Cardiac atrium fibroblast (primary cell): ENCODE measurements at places on chromosomes 13 and 19. TPM values are rescaled to one million over a fixed set of nuclear protein-coding genes. Genes with fewer than 3 reads are reported as not detected.

TGDS gene
- 11.0 and 15.3 TPM in 2 replicates for total RNA-seq

ZNF726 gene
- 0.54 and 2.4 TPM in 2 replicates for total RNA-seq

STOML3 gene
- not detected in 2 replicates for total RNA-seq

ZNF625 gene
- 6.8 and 9.7 TPM in 2 replicates for total RNA-seq

THSD8 gene
- not detected in 2 replicates for total RNA-seq

PSG2 gene
- total RNA-seq = not detected in 2 replicates

MCEMP1 gene
- not detected in 2 replicates for total RNA-seq

FAM124A gene
- 0.97 and 2.3 TPM in 2 replicates for total RNA-seq

CEBPA gene
- total RNA-seq = 4.3 and 5.7 TPM in 2 replicates

CDC42EP5 gene
- total RNA-seq = 85.5 and 90.4 TPM in 2 replicates

OBI1 gene
- 4.9 and 6.8 TPM in 2 replicates for total RNA-seq

ZNF473 gene
- 6.5 and 11.3 TPM in 2 replicates for total RNA-seq

VSTM1 gene
- total RNA-seq = not detected in 2 replicates

TMEM221 gene
- total RNA-seq = not detected in 2 replicates

DKKL1 gene
- total RNA-seq = 0.36 TPM in 1 of 2 replicates, not detected in the other

CNN1 gene
- total RNA-seq = 3.2 and 3.6 TPM in 2 replicates
